Bronchus fibroblast of lung (primary cell): ENCODE measurements at places on chromosomes 13 and 19. TPM values are rescaled to one million over a fixed set of nuclear protein-coding genes. Genes with fewer than 3 reads are reported as not detected.

The GPI gene
- 190 and 207 TPM in 2 replicates for total RNA-seq

The ZNF154 gene
- total RNA-seq, result 1.0 and 1.3 TPM in 2 replicates

The C3 gene
- 1.8 TPM in 2 replicates for total RNA-seq

The ZNF880 gene
- 9.8 and 14.6 TPM in 2 replicates for total RNA-seq

The SIGLEC8 gene
- total RNA-seq, result not detected in 2 replicates

The LACC1 gene
- 1.6 and 4.2 TPM in 2 replicates for total RNA-seq

The NAPSA gene
- total RNA-seq, result 0.45 TPM in 1 of 2 replicates, not detected in the other
